ENCODE measurements at places on chromosomes 3 and 15.

DNA sequence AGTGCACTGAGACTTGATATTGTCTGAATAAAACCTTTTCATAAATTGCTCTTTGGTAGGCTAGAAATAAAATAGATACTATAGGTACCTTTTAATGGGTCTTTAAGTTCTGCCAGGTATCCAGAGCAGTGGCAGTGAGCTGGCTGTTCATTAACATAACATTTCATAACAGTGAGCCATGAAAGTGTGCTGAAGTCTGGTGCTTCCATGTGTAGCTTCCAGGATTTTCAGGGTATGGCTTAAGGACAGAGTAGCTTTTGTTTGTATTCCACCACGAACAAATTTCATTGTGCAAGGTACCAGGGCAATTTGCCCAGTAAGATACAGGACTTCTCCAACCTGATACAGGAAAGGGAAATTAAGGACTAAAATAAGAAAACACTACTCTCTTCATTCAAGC is 124.7 kb upstream of the NANOGP8 start:
- no peak for DNase-seq

DNA sequence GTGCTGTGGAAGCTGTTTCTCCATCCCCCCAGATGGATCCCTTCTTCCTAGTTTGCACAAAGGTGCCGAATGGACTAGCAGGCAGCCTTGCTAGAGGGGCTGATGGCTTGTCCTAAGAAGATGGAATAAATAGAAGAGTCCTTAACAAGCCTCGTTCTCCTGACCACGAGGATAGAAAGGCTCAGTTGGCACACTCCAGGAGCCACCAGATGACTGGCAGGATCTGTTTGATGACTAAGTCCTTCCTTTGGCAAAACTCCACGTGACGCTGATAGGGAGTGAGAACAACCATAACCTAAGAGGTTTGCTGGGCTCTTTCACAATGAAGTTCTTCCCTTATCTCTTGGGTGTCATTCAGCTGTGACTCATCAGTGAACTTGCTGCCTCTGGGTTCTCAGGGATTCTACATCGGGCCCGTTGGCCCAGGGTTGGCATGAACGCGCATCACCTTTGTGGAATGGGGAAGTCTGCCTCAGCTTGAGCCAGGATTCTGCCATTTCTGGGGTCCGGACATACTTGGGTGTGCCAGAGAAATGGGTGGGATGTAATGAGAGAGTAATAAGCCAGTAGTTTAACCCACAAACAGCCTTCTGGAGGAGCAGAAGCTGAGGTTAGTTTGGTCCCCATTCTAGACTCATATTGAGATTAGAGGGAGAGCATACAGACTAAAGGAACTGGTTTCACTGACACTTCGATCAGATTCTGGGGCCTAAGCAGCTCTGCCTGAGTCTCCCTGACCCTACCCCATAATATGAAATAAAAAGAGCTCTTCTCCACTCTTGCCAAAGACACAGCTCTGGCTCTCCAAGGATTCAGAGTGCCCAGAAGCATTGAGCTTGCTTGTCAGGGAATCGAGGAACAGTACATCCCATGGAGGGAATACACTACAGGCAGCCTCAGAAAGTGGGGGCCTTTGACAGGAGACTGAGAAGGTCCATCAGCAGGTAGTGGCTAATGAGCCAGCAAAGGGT is 2.0 kb upstream of the MELTF start:
- no peak for DNase-seq

DNA sequence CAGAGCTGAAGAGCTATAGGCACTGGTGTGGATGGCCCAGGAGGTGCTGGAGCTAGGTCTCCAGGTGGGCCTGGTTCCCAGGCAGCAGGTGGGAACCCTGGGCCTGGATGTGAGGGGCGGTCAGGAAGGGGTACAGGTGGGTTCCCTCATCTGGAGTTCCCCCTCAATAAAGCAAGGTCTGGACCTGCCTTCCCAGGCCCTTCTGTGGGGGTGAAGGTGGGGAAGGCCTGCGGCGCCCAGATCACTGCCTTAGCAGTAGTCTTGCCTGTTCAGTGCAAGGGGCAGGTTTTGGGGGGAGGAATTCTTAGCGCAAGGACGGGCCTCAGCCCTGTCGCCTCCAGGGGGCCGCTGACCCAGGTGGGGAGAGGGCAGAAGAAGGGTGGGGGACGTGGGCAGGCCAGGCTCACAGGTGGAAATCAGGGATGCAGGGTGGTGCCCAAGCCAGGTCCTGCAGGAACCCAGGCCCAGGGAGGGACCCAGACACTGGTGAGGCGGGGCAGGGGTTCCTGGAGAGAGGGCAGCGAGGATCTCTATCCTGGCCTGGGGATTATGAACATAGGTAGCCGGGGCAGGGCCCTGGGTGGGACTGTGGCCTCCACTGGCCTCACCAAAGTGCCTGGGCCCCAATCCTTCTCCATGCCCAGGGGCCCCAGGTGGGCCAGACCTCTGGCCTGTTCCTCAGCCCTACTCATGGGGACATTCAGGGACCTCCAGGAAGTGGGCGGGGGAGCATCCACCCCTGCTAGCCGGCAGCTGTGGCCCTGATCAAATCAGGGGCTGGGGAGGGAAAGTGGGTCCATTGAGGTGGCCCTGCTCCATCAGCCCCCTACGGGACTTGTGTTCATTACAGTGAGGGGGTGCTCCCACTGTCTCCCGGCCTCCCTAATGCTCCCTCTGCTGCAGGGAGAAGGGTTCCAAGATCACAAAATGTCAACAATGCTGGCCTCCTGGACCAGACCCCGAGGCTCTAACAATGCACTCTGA is 25.3 kb downstream of the HDAC11 start:
- no peak for DNase-seq

GRCh38 chr3:190629088-190629487 is 115.2 kb downstream of the IL1RAP start:
- DNase-seq: no peak

DNA sequence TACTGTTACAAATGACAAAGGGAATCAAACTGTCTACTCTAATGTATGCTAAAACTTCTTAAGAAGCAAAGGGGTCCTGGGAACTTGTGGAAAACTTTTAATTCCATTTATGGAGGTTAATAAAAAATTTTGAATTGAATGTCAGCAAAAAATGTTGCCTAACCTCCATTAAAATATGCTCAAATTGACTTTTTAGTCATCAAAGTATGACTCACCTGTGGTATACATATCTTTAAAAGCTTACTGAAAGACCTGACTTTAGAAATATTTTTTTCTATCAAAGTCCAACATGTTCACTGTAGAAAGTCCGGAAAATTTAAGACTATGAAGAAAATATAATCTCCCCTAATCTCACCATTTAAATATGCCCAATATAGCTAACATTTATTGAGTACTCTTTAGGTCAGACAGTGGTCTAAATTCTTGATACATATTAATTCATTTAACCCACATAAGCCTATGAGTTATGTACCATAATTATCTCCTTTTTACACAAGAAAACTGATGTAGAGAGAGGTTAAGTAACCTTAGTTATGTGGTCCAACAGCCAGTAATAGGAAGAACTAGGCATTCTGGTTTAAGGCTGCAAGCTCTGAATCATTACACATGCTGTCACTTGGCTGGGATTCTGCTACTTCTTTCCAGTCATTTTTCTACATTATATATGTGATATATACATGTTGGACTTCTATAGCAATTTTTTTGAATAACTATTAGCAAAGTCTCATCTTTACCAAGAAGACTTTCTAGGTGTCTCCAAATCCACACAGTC is 83.6 kb downstream of the PDZRN3 start:
- DNase-seq: no peak

GRCh38 chr15:57377478-57377847 is 1.2 kb downstream of the CGNL1 start:
- DNase-seq: no peak

- DNase-seq: no peak
These were observed 5.3 kb upstream of the KIF23 start for GRCh38 chr15:69408841-69409240.

DNA sequence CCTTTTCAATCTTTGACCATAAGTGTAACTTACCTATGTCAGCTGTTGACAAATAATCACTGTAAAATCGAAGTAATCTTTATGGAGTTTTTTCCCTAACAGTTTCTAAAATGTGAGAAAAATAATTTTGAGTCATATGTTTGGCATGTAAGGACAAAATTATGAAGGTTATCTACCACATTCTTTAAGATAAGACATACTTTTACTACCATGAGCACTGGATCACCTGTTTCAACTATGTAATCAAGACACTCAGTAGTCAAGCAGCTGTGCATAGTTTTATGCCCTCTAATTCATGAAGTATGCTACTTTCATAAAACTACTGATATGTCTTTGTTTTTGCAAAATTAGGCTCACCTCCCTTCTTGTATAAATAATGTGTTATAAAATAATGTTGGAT is 12.1 kb downstream of the FGF7 start:
- no peak for DNase-seq

DNA sequence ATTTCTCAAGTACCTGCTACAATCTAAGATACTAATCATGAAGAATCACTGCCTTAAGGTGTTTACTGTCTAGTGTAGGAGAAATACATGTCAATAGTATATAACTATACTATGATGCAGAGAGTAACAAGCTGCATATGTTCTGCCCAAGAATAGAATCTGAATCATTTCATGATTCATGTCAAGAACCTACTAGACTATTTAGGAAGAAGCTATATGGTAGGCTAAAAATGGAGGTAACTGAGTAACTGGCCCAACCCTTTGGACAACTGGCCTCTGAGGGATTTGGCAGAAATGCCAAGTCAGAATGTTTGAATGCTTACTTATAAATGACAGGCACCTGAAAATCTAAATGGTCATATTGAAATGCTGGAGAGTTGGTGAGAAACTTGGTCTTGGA is 59.9 kb upstream of the DGKG start:
- no peak for DNase-seq

DNA sequence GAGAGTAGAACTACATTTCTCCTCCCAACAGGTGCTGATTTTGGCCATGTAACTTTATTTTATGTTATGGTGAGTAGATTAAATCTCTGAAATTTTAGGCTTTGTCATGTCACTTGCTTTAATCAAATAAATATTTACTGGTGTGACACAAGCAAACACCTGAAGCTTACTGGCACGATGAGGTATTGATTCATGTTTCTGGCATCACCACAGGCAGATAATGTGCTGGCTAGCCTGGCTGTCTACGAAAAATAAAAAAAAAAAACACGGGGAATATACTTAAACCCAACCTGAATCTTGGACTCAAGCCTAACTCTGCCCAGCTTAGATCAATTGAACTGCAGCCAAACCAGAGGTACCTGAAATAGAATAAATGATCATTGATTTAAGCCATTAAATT is 65.6 kb upstream of the CADM2 start:
- peak; percentile 13 for DNase-seq

DNA sequence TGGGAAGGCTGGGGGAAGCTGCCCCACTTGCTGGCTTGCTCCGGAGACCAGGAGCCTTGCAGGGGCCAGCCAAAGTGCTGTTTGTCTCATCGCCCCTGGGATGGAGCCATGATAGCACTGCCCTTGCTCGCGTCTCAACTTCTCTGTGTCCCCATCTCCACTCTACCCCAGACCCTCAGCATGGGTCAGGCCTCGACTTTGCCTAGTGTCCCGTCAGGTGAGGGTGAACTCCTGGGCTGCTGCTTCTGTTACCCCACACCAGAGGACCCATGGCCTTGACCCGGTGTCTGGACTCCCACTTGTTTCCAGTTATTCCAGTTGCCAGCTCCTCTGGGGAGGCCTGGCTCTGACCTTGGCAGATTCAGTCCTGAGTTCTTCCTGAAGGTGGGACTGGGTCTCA is 36.5 kb upstream of the DUSP7 start:
- DNase-seq: no peak

DNA sequence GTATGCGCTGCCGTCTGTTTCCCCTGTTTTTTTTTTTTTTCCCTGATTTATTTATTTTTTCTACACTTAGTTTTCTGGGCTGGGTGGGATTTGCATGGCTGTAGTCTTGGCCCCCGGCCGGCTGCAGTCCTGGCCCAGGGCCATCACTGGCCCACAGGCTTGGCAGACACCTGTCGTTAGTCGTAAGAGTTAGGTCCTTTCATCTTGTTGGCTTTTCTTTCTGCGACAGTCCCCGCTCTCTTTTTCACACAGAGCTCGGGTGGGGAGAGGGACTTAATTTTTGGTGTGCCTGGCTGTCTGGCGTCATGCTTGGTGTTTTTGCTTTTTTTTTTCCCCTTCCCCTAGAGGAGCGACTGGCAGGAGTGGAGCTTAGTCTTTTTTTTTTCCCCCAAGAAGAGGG is 183.4 kb downstream of the KLF13 start:
- DNase-seq: no peak

DNA sequence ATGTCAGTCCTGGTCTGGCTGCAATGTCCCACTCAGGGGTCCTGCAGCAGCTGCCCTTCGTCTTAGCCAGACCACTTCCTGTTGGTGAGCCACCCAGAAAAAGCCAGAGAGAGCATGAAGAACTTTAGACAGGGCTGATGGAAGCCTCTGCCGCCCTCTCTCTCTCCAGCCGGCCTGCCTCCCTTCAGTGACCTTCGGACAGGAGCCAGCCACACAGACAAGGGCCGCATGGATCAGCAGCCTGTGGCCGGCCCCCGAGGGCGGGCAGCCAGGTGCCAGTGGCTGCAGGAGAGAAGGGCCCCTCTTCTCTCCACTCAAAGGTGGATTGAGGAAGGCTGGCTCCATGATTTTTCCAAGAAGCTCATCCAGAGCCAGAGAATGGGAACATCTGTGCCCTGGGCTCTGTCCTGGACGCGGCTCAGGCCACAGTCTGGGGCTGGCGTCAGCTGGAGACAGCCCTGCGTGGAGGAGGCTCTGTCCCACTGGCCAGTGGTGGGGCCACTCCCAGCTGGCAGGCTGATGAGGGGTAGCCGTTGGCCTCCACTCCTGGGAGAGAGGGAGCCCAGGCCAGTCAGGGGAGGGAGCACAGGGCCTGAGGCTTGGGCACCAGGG is 42.9 kb downstream of the ISG20 start:
- no peak for DNase-seq

DNA sequence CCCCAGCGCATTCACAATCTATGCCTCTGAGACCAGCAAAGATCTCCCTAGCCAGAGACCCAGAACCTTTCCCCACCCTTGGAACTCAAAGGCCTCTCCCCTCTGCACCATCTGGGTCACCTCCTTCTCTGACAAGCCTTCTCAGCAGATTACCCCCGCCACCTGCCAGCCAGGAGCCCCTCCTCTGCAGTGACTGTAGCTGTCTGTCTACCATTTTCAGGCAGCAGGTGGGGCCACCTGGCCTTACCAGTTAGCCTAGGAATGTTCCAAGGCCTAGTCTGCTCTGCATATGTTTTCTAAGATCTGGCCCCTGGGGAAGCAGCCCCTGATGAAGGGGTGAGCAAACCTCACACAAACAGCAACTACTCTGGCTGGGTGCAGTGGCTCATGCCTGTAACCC is 2.4 kb downstream of the MYLK start:
- peak; percentile 90 for DNase-seq

Measured in NCI-H2171 treated with DMSO at 0.1 percent for 48 hours (cell line).